Activated T-helper 1 cell treated with anti-CD3 and anti-CD28 coated beads, Interleukin-2, amount 50 U/mL, for 16 hours (primary cell): ENCODE measurements at places on chromosomes 13 and 19.

DNA sequence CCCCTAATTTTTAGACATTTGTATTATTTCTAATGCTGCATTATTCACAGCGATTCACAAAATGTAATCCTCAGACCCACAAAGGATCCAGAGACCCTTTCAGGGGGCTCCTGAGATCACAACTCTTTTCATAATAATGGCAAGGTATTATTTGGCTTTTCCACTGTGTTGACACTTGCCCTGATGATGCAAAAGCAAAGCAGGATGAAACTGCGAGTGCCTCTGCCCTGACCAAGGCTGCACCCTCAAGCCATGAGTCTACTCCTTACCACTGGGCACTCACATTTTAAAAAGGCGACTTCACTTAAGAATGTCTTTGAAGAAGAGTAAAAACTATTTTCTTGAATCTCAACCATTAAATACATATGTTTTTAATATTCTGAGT, 11.4 kb downstream of the ELF1 start:
- no peak for DNase-seq

- no peak for DNase-seq
These were observed 576 bp upstream of the EPN1 start for GRCh38 chr19:55674459-55674840.

GRCh38 chr13:106375085-106375484, 160.4 kb downstream of the EFNB2 start:
- no peak for DNase-seq

- no peak for DNase-seq
These were observed 4.7 kb upstream of the CACTIN start for GRCh38 chr19:3631053-3631861.

DNA sequence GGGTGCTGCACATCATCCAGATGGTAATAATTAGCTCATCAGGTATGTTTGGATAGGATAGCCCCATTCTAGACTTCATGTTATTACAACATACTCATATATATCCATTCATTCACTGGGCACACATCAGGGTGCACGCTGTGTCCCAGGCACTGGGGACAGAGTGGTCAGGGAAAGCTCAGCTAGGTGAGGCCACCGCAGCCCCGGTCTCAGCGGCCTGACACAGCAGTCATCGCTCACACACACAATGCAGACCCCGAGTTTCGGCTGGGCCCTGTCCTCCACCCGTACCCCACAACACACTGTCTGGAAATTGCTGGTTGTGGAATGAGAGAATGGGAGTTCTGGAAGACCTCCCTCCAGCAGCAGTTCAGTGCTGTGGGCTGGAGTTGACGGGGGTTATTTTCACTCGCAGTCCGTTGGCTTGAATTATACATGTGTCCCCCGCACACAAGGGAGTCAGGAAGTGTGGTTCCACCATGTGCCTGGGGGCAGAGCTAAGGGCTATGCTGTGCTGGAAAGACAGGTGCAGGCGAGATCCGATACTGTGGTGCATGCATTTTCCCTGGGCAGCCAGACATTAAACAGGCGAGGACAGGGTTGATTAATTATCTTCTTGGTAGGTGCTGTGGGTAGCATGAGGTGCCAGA, 257.6 kb downstream of the TEX29 start:
- DNase-seq = no peak

DNA sequence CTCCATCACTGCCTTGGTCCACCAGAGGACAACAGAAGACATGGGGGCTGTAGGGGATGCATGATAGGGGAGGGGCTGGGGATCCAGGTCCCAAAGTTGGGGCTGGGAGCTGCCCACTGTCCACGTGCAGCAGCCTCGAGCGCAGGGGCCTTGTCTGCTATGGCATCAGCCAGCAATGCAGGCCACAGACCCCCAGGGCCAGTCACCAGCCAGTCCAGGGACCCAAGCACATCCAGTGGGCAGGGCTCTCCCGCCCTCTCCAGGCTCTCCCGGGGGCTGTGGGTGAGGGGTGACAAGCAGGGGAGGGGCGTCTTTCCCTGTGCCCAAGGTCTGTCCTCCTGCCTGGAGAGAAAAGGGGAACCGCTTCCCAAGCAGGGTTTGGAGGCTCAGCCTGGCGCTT, 32.8 kb downstream of the PEPD start:
- no peak for DNase-seq

- no peak for DNase-seq
These were observed 25.7 kb downstream of the CHAMP1 start for GRCh38 chr13:114339857-114340534.

DNA sequence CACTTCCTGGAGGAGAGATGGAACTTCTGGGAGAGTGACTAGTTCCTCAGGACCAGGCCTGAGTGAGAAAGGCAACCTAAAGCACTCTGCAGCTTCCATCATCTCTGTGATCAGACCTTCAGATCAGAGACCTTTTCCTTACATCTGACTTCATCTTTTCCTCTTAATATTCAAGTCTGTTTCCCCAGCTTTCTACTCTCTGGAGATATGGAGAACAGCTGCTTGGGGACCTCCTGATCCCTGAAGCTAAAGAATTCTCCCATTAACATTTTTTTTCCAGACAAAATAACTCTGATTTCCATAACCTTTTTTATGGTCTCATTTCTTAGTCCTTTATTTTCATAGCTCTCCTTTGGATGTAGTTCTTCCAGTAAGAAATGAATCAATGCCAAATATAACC, 133.4 kb upstream of the FNDC3A start:
- DNase-seq = no peak
